ENCODE measurements at places on chromosomes 13 and 19.

GRCh38 chr13:23993680-23993985, 96.3 kb upstream of the C1QTNF9B start:
- no peak for DNase-seq

DNA sequence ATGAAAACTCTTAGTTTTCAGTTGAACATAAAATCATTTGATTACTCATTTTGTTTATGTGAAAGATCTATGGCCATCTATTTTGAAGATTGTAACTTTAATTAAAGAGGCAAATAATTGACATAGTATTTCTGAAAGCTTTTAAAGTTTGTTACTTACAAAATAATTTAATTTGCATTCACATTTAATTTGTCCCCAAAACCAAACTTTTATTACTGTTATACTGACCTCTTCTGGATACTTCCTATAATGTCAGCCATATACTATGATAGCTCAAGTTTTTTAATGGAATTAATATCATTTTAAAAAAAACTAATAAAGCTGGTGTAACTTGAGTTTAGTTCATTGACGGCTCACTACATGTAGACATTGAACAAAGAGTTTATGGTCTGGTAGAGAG, 4.9 kb upstream of the SGCG start:
- DNase-seq: no peak

- DNase-seq: peak; percentile 98
Observed at GRCh38 chr19:51688671-51689571, 4.2 kb upstream of the SPACA6 start.

- no peak for DNase-seq
Observed at GRCh38 chr13:112636401-112636975, 48.5 kb upstream of the TUBGCP3 start.

GRCh38 chr13:114118511-114119123, 13.8 kb downstream of the RASA3 start:
- peak; percentile 34 for DNase-seq

Measured in NCI-H226 (cell line).